NCI-H2081 (cell line): ENCODE measurements at places on chromosomes 7 and 10.

- DNase-seq = no peak
These were observed 43.5 kb downstream of the MCU start for GRCh38 chr10:72735288-72735936.

DNA sequence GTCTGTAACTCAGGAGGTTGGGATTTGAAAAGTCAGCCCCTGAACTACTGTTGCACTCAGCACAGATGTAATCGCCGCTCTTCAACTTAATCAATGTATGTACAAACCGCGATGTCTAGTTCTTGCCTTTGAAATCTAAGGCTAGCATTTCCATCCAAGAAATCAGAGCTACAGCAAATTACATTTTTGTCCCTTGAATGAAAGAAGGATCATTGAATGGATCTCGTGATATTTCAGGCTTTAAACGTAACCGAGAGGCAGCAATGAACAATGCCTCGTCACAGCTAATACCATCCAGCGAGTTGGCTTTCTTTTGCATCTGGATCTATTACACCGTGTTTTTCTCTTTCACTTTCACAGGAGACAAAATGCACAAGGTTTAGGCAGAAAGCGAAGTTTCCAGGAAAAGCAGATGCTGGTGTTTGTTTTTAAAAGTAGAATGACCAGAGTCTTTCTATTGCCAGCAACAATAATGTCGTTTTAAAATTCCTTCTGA, 5.5 kb downstream of the SKIDA1 start:
- no peak for DNase-seq

DNA sequence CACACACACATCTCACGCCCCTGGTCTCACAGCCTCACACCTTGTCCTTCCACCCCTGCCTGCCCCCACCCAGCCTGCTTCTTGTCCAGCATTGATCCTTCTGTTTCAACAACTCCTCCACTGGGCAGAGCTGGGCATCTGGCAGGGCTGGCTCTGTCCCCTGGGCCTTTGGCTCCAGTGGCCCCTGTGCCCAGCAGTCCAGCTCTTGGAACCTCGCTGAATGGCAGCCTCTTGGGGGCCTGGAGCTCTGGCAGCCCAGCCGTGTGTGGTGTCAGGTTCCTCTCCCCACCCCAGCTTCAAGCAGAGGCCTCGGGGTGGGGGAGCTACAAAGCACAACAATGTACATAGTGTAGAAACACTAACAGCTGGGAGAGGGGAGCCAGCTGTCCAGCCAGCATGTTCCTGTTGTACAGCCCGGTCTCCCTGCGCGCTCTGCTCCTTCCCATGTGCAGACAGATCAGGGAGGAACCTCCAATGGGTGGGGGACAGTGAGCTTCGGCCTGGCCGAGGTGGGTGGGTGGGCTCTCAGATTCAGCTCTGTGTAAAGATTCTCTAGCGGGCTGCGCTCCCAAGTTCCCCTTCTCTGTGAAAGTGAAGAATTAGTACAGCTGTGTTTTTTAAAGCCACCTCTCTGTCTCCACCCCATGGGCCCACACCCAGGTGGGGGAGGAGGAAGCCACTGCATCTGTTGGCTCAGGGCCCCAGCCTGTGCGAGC, 19.4 kb downstream of the ZMIZ2 start:
- DNase-seq = peak; percentile 80

DNA sequence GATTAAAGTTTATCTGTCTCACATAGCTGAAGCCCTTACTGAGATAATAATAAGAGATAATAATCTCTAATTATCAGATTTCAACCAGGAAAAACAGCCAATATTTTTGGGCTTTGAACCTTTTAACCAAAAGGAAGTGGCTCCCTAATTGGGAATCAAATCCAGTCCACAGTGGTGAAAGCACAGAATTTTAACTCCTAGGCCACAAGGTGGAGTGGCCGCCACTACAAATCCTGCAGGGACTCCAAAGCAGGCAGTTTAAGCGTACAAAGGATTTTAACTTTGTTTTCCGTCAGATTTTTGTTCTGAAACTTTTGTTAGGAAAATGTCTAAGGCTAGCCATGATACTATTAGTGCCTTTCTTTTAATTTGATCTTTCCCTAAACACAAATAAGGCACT, 99.6 kb upstream of the CCNY start:
- DNase-seq = no peak

- DNase-seq = no peak
These were observed 409.5 kb downstream of the GLRX3 start for GRCh38 chr10:130545697-130546096.

- DNase-seq = peak; percentile 46
These were observed 16.8 kb upstream of the ZNF467 start for GRCh38 chr7:149790146-149790548.

GRCh38 chr7:154842591-154842990, 160.3 kb downstream of the PAXIP1 start:
- no peak for DNase-seq

DNA sequence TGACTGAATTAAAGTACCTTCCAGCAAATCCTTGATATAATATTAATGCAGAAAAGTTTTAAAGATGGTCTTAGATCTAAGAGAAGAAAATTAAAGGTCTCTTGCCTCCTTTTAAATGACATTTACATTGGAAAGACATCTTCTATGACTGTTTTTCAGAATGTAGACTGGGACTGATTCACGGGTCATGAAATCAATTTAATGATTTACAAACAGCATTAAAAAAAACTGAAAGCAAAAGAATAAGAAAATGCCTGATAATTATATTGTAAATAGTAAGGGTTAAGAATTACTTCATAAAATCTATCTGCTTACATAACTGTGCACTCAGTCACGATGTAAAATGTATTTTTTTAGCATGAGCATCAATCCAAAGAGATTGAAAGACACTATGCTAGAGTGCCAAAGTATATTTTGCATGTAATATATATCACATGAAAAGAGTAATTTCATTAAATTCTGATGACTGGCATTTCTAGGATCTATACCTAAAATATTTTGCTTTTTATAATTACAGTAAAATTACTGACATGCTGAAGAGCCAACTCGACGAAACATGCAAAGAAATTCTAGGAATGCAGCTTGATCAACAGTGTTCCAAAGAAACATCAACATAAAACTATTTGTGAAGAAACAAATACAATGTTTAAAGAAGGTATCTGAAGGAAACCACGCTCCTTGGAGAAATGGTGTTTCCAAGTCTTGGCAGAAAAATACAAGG, 35.1 kb downstream of the RTKN2 start:
- DNase-seq = no peak

DNA sequence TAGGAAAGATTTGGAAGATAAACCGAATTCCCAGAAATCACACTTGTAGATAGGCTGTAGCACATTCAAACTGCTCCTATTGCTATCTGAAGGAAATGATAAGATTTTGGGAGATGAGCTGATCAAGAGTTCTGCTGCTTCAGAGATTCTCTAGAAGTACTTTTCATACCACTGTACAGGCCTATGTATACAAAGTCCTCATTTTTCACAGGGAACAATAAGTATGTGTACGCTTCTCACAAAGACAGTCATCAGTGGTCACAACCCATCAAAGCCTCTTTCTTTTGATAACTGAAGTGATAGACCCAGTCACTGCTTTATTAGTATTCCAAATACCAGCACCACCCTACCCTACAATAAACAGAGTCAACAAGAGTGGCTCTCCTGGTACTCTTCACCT, 15.6 kb upstream of the SEPTIN7 start:
- DNase-seq = no peak

DNA sequence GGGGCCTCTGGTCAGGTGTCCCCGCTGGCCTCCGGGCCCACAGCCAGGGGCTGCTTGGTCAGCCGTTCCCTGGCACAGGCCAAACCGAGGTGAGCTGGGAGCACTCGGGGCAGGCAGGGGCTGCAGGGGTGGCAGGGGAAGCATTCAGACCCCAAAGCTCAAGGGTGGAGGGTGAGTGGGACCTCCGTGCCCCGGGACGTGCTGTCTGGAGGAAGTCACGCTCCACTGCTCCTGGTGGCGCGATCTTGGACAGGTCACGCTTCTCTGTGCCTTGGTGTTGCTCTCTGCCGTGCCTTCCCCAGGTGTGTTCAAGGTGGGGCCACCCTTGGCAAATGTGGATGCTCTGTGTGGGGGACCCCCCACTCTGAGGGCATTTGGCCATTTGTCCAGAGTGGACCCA, 24.6 kb upstream of the ELFN1 start:
- DNase-seq = no peak

- peak; percentile 12 for DNase-seq
These were observed 26.3 kb upstream of the WDR11 start for GRCh38 chr10:120824881-120825309.

GRCh38 chr10:34607894-34608293, 207.2 kb downstream of the PARD3 start:
- no peak for DNase-seq

- DNase-seq = no peak
These were observed 64.2 kb downstream of the PRLHR start for GRCh38 chr10:118531105-118531852.

- no peak for DNase-seq
These were observed 40.0 kb downstream of the GHRHR start for GRCh38 chr7:31003721-31004120.

- no peak for DNase-seq
These were observed 50.1 kb upstream of the DNAAF5 start for GRCh38 chr7:676246-676971.

GRCh38 chr7:12440229-12440628, 36.6 kb upstream of the VWDE start:
- no peak for DNase-seq

DNA sequence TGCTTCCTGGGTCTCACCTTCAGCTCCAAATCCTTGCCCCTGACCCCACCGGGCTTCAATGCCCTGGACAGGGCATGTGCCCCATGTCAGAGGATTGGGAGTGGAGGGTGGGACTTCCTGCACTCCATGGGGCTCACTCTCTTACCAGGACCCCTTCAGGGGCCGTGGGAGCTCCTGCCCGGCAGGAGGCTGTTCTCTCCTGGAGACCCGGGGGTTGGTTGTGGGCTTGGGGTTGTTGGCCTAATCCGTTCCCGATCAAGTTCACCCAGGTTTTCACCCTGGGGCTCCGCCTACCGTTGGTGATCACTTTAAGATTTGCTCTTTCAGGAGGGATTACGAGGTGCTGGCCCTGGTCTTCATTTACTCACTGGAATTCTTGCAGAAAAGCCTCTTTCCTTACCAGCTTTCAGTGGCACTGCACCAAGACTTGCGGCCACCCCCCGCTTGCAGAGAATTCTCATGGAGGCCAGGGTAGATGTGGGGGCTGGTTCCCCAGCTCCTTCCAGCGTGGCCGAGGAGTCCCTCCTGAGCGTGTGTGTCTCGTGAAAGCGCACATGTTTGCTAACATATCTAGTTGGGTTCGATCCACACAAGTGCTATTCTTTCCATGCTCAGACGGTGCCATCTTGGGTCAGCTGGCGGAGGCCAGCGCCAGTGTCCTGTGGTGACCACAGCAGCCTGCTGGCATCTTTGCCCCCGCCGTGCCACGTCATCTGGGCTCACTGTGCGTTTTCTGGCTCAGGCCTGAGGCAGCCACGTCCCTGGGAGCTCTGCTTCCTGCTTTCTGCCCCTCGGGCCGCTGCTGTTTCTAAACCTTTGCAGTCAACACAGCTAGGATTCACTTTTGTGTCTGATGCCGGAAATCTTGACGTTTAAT, 15.6 kb downstream of the PWWP2B start:
- no peak for DNase-seq

DNA sequence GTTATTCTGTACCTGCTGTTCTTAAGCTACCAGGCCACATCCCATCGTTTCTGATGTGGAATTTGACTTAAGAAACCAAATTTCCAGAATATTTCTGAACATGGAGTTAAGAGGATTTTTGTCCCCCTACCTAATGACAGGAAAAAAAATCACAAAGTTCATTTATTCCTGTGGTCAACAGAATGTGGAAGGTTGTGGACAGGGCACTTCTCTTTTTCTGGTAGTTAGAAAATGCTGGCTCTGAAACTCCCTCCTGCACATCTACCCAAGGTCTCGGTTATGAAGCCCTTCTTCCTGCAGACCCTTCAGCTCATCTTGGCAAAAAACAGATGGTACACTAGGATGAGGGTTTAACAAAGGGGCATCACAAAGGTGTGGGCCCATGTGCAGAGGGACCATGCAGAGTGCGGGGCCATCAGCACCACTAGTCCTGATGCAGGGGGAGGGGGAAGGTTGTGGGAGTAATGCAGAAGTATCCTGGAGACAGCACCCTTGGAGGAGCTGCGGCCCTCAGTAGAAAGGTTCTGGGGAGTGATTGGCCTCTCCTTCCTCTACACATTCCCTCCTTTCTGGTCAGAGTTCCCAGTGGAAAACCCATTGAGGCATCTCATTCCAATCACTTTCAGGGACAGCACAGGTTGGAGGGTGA, 9.8 kb downstream of the ALOX5 start:
- no peak for DNase-seq

GRCh38 chr10:70866424-70866823, 21.9 kb downstream of the PCBD1 start:
- no peak for DNase-seq

- no peak for DNase-seq
These were observed 44.6 kb downstream of the COL17A1 start for GRCh38 chr10:104040862-104041789.

DNA sequence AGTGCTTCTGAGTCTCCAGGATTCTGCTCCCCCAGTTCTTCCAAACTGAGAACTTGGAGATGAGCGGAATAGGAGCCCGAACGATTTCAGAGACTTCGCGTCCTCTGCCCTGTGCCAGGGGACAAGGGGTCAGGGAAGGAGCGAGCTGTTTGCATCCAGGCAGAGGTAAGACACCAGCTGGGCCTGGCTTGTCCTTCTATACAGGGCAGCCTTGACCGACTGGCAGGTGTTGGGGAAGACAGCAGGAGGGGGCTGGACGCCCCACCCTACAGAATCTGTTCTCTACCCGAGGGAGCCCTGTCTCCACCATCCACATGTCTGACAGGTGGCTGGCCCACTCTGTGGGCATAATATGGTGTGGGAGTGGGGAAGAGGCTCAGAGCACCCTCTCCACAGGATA, 7.1 kb downstream of the SPOCK2 start:
- DNase-seq = no peak

- no peak for DNase-seq
These were observed 6.5 kb downstream of the WDR91 start for GRCh38 chr7:135204876-135205275.
